ENCODE measurements at places on chromosomes 3 and 15.

GRCh38 chr15:77384589-77385359, 35.1 kb downstream of the PEAK1 start:
- DNase-seq: no peak

DNA sequence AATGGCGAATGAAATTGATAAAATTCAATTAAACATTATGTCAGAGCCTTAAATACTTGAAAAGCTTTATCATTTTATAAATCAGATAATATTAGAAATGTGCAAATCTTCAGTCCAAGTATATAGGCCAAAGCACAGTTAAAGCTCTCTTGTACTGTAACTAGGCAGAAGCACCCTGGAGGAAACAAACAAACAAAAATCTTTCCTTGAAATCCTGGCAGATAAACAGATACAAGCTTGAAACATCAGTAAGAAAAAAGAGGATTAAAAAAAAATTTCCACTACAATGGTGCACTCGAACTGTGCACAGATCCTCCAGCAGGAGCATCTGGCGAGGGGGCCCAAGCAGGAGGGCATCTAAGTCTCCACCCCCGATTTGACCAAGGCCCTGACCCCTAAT, 166.6 kb downstream of the PLD1 start:
- no peak for DNase-seq

GRCh38 chr3:140265302-140265701, 330.3 kb downstream of the CLSTN2 start:
- DNase-seq: no peak

GRCh38 chr3:42547401-42547945, 34.3 kb downstream of the SEC22C start:
- DNase-seq: peak; percentile 54

GRCh38 chr3:157906627-157907026, 199.6 kb downstream of the SHOX2 start:
- DNase-seq: no peak

DNA sequence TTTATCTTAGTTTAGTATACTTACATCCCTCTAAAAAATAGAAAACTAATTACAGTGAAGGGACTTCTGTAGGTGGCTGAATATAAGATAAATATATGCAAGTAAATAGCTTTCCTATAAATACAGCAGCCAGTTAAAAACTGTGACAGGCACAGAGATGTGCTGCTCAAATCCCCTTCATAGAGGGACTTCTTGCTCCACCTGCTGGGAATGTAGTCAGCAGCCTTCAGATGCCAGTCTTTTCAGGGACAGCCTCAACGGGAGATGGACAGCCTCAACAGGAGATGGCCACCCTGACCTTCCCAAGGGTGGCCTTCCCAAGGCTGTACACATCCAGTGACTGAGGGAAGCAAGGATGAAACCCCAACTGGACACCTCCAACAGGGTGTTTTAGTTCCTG, 15.7 kb upstream of the PRR23E start:
- no peak for DNase-seq

DNA sequence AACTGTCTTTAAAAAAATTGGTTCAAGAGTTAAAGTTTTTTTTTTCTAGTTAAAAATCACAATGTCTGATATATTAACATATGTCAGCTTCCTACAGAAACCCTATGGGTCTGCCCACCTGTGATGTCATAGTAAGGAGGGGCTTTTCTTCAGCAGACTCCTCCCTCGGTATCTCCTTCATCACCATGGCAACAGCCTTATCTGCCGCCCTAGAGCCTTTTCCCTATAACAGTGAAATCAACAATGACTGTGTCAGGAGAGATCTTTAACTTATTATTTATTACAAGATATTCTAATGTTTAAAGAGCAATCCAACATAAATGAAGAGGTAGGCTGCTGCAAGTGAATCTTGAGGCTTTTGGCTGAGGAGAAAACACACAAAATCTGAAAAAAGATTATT, 138.7 kb downstream of the PEX5L start:
- DNase-seq: peak; percentile 78

DNA sequence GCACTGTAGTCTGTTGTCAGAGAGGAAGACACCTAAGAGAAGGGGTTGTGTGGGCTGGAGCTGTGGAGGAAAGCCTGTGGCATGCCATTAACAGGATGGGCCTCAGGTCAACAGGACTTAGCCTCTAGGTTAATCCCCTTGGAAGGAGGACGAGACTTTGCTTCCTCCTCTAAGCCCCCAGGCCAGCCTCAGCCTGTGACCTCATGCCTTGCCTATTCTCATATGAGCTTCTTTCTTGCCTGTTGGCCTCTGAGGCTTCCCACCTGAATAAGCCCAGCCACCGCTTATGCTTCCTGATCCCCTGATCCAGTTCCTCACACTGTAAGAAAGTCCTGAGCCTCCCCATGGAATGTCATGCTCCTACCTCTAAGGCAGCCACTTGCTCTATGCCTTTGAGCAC, 52.2 kb upstream of the TBC1D21 start:
- no peak for DNase-seq

GRCh38 chr3:54163441-54163840, 41.1 kb downstream of the CACNA2D3 start:
- no peak for DNase-seq

GRCh38 chr3:16307832-16308531, 43.0 kb downstream of the OXNAD1 start:
- DNase-seq: no peak

DNA sequence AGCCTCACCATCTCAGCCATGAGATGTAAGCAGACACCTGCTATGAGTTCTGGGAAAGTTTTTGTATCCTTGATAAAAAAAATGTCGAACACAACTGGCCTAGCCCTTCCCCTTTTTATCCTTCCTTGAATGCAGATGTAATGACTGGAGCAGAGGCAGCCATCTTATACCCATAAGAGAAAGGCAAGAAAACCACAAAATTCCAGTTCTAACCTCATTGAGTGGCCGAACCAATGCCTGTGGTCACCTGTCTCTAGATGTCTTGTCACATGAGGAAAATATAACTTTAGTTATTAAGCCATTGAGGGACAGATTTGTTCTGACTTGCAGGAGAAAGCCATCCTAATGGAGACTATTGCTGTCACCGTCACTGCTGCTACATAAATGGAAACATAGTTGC, 80.4 kb upstream of the SLC6A6 start:
- DNase-seq: no peak

GRCh38 chr3:156583469-156583868, 28.6 kb upstream of the SSR3 start:
- DNase-seq: no peak

DNA sequence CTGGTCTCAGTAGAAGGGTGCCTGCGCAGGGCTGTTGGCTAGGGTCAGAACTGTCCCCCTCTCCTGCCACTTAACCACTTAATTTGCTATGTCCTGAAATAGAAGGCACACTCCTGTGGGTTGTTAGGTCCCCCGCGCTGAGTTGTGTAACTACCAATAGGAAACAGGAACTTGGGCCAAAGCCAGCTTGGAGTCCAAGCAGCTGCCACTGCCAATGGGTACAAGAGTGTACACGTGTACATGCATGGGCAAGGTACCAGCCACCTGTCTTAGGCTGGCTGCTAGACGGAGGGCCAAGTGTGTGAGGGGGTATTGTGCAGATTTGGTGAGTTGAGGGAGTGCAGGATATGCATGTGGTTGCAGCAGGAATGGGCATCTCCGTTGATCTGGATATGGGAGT, 29.7 kb upstream of the POLG start:
- DNase-seq: peak; percentile 68

DNA sequence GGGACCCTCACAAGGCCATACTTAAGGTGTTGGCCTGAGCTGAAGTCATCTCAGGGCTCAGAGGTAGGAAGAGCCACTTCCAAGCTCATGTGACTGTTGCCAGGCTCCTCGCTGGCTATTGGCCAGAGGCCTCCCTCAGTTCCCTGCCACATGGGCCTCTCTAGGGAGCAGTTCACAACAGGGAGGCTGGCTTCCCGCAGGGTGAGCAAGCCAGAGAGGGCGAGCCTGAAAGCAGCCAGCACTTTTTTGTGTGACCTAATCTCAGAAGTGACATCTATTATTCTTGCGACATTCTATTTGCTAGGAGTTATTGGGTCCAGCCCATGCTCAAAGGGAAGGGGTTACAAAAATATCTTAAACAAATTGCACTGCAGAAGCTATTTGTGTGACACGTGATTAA, 201.4 kb downstream of the SSR3 start:
- peak; percentile 65 for DNase-seq

GRCh38 chr3:188345223-188345622, 191.3 kb downstream of the LPP start:
- DNase-seq: no peak

GRCh38 chr3:55899887-55900286, 412.8 kb upstream of the WNT5A start:
- DNase-seq: peak; percentile 3

- DNase-seq: no peak
These were observed 28.8 kb downstream of the CGNL1 start for GRCh38 chr15:57405133-57405532.

DNA sequence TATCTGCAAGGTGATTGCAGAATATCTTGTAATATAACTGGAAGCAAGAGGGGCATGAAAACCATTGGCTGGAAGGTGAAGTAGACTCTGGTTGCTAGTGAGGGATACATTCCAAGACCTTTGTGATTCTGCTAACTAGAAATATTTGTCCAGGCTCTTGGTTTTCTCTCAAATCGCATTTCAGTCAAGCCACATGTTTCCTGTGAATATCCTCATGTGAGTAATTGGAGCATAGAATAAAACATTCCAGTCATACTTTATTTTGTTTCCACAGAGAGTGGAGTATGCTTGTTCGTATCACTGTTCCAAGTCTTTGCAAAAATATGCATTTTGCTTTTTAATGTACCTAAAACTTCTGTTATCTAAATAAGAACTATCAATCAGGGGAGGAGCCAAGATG, 850.0 kb downstream of the EPHA3 start:
- no peak for DNase-seq
